Effector CD4-positive, alpha-beta T cell (primary cell): ENCODE measurements at places on chromosomes 3 and 15.

DNA sequence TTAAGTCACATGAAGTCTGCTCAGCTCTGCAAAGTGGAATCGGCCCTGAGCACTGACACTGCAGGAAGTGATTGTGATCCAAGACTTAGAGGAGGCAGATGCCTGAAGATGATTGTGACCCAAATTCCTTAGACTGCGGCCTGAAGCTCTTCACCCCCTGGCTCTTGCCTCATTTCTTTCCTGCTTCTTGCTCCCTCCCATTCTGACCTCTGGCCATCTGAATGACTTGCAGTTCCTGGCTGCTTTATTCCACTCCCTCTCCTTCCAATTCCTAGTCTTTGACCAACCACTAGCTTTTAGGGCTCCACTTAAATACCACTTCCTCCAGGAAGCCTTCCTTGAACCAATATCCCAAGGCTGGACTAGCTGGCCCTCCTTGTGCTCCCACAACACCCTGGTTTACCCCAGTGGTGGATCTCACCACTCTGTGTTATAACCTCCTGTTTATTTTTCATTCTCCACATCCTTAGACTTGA, 9.9 kb upstream of the EPB42 start:
- no peak for DNase-seq

DNA sequence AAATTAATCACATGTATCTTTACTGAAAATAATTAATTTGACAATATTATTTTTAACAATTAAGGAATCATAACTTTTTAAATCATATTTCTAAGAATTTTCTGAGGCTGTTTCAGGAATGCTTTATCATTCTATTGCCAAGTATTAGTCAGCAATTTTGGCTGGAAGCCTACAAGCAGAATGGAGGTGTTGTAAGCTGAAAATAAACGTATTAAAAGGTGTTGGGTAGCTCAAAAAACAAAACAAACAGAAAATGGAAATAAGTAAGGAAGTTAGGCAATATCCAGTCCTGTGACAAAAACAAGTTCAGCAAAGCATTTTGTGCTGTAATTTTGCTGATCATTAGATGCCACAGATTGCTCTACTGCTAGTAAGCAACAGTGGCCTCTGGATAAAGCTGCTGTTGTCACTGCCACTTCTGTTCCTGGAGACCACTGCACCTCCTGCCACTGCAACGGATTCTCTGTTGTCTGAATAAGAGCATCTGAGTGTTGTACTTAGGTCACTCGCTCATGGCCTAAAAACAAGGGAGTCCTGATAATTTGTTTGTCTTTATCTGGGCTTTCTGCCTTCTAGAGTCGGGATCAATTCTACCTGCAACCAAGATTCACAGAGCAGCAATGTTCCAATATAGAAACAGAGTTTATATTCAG, 63.5 kb upstream of the SLITRK3 start:
- DNase-seq = no peak

DNA sequence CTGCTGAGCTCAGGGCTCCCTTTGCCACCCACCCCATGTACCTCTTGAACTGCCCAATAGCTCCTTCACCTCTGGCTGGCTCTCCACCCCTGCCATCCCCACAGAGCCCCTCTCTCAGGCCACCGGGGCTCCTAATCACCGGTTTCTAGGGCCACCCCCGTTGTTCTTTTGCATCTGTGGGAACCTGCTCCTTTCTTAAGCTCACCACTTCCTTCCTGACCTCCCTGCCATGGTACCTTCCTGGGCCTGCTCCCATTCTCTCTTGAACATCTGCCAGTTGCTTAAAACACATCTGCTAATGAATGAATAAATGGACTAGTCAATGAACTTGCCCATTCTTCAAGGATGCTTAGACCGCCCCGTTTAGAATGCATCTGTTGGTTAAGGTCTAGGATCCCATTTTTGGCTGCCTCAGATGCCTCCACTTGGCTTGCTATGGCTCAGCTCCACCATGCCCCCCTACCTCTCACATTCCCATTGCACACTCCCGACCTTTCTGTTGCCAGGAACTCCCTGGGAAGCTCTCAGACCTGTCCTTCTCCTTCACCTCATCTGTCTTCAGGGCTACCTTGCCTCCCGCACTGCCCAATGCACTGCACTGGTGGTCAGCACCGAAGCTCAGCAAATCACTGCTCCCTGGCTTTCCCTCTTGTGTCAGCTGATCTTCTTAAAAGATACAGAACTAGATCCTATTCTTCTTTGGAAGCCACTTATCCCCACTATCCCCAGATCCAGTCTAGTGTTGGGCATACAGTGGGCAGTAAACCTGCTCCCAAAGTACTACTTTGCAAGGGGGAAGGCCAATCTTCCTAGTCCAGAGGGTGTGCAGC, 9.1 kb downstream of the AMOTL2 start:
- DNase-seq = no peak

DNA sequence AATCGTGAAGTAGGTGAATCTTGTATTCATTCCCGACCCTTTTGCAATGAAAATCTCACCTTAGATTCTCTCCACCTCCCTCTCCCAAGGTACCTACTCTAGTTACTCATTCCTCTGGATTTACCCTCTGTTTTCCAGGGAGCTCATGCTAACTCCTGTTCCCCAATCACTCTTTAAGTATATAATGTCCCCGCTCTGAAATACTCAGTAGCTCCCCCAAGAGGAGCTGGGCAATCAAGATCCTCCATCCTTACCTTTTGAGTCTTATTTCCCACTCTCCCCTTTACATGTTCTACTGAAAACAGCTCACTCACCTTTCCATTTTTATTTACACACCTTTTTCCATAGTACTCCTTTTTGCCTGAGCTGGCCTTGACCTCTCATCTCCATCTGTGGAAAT, 599.9 kb downstream of the RBMS3 start:
- no peak for DNase-seq

DNA sequence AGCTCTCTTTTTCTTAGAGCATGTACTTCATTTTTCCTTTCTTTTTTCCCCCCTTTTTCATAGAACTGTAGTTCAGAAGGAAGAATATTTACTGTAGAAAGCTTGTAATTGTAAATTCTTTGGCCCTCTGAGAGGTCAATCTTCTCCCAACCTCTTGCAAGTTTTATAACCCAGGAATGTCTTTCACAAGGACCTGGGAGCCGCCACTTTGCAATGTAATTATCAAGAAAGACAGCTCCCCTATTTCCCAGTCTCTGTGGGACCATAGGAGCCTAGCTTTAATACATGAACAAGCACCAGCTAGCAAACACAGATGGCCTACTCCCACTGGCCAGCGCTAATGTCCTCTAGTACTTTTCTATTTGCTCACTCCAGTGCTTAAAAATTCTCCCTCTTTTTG, 51.4 kb downstream of the NFKBIZ start:
- no peak for DNase-seq

- no peak for DNase-seq
These were observed 118.8 kb upstream of the ADPGK start for GRCh38 chr15:72902245-72902918.

DNA sequence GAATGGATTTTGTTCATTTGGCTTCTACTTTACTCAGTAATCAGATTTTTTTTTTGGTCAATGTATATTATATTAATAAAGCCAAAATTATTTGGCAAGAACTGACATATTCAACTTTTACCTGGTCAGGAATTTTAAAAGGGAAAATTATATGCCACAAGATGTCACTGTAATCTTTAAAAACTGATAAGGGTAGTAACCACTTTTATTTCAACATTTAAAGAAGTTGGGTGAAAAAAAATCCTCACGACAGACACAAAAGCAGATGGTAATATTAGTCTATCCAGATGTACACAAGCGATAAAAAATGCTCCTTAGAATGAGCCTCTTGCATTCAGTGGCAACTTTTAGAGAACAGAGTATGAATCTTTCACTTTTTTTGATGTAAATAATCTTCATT, 101.9 kb downstream of the SERPINI1 start:
- no peak for DNase-seq

- no peak for DNase-seq
These were observed 8.9 kb upstream of the PAK6 start for GRCh38 chr15:40229956-40230355.

GRCh38 chr3:123633530-123633929, 48.7 kb upstream of the HACD2 start:
- DNase-seq = no peak

- DNase-seq = no peak
These were observed 6.1 kb downstream of the TBC1D2B start for GRCh38 chr15:78071383-78071782.

GRCh38 chr3:146715170-146715569, 110.0 kb upstream of the PLSCR5 start:
- DNase-seq = no peak

- DNase-seq = no peak
These were observed 817.6 kb upstream of the CFAP20DC start for GRCh38 chr3:59867185-59868002.
